ENCODE measurements at places on chromosomes 12 and 14.

DNA sequence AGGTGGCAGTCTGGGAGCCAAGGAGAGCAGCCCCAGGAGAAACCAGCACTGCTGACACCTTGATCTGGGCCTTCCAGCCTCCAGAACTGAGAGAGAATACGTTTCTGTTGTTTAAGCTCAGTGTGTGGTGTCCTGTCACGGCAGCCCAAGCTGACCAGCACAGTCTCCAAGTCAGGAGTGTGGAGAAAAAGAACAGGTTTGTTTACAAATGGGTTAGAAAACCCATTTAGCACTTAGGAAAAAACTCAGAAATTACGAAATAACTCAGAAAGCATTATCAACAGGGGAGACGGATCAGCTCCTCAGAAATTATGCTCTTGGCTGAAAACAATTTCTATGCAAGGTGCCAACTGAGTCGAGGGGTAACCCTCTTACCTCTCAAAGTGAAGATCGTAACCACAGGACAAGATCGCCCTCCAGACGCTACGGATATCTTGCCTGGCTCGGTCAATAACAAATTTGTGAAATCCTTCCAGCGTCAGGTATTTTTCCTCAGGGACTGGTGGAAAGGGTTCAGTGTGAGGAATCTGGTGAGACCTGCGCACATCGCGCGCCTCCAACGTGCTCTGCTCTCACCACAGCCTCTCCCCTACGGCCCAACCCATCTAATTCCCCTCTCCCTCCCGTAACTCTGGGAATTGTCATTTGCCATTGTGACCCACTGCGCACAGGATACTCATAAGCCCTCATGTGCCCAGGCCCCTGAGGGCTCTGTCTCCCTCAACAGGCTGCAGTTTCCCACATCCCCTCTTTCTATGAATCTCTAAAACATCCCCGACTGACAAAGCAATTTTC, 50.2 kb downstream of the TRAFD1 start:
- no peak for DNase-seq

GRCh38 chr12:52745554-52745953, 31.6 kb downstream of the KRT76 start:
- no peak for DNase-seq

GRCh38 chr12:29639893-29640495, 142.5 kb upstream of the OVCH1 start:
- DNase-seq, result no peak

DNA sequence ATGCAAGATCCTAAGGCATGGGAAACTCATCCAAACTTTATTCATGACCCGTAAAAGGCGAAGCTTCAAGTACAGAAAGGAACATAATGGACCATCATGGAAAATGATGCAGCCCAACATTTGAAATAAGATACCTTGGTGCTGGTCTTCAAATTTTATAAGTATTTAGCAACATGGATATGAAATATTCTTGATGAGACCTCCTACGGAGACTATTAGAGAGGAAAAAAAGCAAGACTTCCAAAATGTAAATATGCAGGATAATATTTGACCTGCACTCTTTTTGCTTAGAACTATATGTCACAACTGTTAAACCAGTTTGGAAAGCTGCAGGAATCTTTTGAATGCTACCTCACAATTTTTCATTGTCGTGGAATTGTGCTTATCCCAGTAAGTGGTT, 168.8 kb upstream of the ARID2 start:
- DNase-seq, result no peak

DNA sequence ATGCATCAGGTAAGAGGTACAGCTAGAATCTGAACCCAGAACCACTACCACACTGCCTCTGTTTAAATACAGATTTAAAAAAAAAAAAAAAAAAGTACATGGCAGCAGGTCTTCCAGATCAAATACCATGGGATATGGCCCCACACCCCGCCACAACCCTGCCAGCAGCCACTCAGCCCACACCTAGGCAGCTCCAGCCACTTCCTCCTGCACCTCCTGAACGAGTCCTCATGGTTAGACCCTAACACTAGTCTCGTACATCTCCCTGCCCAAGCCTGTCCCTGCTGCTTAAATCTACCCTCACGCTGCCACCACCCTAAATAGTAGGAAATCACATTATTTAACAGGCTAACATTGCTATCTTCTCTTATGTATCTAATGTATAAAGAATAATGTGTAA, 12.6 kb downstream of the SETD3 start:
- no peak for DNase-seq

- DNase-seq, result no peak
Observed at GRCh38 chr12:127579446-127579845, 687.5 kb upstream of the TMEM132C start.
